ENCODE measurements at places on chromosomes 16 and 17. TPM values are rescaled to one million over a fixed set of nuclear protein-coding genes. Genes with fewer than 3 reads are reported as not detected.

DNA sequence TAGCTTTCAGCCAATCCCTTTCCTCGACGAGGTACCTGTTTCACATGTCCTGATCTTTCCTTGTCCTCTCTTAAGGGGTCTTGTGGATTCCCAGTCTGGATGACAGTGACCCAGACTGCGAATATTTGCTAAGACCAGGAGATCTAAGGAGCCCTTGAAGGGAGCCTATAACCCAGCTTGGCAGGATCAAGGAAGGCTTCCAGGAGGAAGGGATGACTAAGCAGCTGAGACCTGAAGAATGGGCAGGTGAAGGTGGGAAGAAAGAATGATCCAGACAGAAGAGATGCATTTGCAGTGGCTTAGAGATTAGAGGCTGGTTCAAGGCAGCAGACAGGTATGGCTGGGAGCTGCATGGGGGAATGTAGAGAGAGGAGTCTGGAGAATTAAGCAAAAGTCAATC is 1.9 kb upstream of the PDK2 start:
- DNase-seq: no peak

GRCh38 chr17:72151565-72152386 is 31.0 kb downstream of the SOX9 start:
- peak; percentile 99 for DNase-seq

- no peak for DNase-seq
Observed at GRCh38 chr16:58481931-58482330, 18.0 kb upstream of the NDRG4 start.

DNA sequence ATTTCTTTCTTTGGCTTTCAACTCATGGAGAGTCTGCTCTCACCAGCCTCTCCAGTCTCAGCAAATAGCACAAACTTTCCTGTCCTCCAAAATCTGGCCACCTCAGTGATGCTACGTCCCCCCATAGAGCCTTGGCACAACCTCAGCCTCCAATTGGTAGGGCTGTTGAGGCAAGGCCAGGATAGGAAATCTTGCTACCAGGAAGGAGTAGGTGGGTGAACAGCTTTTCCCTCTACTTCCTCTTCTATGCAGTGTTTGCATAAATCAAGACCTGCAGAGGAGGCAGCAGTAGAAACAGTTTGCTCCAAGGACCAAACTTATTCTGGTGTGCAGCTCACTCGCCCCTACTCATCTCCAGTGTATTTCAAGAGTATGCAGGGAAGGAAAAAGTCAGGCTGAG is 701 bp upstream of the DPEP2 start:
- no peak for DNase-seq

- DNase-seq: no peak
Observed at GRCh38 chr17:58279736-58280479, 827 bp downstream of the MPO start.

DNA sequence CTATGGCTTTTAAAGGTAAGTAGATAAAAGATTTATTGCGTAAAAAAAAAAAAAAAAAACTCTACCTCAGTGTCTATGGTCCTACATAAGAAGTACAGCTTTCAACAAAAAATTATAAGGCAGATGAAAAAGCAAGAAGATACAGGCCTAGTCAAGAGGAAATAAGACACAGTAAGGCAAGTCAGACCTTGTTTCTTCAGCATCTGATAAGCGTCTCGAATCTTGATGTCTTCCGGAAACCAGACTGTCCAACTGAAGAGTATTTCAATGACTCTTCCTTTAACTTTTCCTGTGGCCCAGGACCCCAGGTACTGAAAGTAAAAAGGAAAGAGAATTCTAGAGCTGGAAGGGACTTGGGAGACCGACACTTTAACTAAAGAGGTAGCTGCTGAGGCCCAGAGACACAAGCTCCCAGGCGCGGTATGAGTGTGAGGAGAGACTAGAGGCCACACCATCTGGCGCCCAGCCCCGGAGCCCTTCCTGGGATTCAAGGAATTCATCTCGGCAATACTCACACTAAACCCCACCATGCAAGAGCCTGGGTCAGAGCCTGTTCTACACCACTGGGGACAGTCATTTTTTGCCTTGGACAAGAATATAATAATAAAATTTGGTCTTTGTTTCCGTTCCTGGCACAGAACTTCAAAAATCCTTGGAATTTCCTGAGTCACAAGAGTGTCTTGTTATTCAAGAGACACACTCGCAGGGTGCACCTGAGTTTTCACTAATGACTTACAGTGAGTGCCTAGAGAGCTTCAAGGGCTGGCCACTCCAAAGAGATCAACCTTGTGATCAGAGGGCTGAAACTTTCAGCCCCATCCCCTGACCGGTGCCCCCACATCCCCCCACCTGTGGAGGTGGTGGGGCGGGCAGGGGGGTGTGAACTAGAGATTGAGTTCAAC is 18.6 kb downstream of the GGA2 start:
- no peak for DNase-seq

DNA sequence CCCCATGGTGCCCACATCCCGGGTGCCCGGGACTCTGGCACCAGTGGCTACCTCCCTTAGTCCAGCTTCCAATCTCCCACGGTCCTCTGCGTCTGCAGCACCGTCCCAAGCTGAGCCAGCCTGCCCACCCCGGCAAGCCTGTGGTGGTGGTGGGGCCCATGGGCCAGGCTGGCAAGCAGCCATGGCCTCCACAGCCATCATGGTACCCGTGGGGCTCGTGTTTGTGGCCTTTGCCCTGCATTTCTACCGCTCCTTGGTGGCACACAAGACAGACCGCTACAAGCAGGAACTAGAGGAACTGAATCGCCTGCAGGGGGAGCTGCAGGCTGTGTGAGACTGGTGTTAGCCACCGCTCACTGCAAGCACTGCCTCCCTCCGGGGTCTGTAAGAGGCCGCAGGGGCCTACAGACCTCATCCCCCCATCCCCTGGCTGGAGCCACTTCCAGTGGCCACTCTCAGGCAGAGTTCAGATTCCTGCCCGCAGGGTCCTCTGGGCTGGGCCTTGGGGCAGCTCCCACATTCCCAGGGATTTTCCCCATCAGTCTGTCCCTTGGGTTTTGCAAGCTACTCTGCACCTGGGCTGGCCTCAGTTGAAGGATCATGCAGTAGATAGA is 3.9 kb upstream of the SETD1A start:
- DNase-seq: peak; percentile 49

DNA sequence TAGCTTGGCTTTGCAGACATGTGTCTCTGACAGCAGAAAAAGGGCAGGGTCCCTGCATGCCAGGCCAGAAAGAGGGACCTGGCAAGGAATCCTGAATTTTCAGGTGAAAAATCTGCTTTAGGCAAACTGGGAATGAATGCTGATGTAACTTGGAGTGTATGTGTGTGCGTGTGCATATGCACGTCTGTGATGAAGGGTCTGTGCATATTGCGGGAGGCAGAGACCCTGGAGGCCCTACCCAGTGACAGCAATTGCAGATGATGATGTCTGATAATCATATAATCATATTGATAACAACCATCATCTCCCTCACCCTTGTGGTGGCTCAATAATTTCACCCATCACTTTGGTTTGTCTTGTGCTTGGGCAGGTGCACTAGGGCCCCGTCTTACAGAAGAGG is 80.7 kb upstream of the SDK2 start:
- DNase-seq: no peak

DNA sequence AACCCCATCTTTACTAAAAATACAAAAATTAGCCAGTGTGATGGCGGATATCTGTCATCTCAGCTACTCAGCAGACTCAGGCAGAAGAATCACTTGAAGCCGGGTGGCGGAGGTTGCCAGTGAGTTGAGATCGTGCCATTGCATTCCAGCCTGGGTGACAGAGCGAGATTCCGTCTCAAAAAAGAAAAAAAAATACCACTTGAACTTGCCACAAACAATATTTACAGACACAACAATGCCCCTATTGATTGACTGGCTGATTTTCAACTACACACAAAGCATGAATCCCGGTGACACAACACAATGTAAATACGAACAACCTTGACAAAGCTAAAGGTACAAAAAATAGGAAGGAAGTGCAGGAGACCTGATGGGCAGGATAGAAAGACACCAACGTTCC is 49.3 kb downstream of the NXN start:
- DNase-seq: peak; percentile 55

DNA sequence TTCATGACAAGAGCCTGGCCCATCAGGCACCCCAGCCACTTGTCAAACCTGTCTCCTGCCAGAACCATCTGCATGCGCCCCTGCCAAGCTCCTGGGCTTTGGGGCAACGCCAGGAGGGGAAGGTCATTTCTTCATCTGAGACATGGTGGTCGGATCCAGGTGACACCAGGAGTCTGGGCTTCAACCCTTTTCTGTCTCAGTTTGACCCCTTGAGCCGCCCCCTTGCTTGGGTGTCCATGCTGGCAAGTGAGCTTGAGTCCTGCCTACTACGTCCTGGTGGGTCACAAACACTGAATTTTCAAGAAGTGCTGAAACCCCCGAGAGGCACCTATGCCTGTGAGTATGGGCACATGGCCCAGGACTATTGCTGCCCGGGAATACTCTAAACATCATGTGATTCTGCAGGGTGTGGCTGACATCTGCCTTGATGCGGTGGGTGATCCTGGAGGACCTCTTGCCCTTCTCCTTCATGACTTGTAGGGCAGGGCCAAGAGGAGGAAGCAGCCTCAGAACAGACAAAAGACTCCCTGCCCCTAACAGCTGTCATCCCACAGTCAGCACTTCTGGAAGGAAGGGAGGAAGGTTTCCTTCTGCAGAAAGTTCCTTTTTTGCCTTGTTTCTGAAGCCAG is 43.4 kb downstream of the TNFRSF13B start:
- DNase-seq: no peak

- DNase-seq: no peak
Observed at GRCh38 chr16:56911771-56912571, 20.0 kb upstream of the HERPUD1 start.

- DNase-seq: no peak
Observed at GRCh38 chr16:87273471-87274030, 43.6 kb downstream of the C16orf95 start.

Gene CCDC78
- 4.7 TPM for polyA plus RNA-seq

Gene BICDL2
- polyA plus RNA-seq: not detected

Gene ANKS4B
- 0.18 TPM for polyA plus RNA-seq

GRCh38 chr16:31328322-31329052 is 26.5 kb upstream of the ITGAX start:
- DNase-seq: no peak

Gene CA10
- polyA plus RNA-seq: not detected

DNA sequence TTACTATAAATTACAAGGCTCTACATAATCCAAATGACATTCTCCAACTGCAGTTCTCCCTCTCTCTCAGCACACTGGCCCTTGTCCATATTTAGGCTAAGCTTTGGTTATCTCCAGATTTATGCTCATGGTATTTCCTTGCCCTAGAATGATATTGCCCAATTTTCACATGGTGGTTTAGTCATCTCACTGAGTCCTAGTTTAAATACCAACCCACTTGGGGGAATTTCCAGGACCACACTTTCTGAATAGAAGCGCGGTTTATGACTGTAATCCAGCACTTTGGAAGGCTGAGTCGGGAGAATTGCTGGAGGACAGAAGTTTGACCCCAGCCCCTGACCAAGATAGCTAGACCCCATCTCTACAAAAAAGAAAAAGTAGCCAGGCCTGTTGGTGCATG is 280.1 kb upstream of the MON1B start:
- DNase-seq: peak; percentile 24

Gene TOM1L1
- polyA plus RNA-seq: 56.2 TPM

DNA sequence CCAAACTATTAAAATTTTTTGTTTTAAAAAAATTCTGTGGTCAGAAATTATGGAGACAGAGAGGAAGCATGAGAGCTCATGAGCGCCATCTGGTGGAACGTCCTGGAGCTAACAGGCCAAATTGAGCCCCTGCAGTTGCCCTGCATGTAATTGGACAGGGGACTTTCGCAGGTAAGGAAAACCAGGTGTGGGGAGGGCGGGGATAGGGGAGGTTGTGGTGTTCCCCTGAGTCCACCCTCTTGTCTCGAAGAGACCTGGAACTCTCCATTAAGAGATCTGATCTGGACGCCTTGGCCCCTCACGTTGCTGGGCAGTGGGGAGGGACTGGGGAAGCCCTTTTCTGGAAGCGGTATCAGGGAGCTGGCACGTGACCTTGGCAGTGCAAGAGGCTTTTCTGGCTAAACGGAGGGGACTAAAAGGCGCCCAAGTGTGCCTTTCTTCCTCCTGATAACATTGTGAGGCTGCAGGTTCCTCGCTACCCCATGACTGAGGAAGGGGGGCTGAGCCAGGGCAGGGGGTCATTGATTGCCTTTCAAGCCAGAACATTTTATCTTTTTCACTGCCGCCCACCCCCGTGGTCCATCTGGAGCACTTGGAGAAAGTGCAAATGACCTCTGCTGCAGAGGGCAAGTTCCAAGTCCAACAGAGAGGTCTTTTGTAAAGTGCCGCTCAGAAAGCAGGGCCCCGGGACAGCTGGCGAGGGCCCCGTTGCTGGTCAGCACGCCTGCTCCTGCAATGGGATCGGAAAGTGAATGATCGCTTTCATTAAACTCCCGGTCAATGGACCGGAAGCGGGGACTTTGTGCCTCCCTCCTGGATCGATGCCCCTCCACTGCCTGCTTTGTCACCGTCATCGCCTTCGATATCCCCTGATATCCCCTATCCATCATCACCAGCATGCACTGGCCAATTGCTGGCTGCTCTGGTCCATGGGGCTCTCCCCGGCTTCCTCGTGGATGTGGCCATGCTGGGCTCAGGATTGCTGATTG is 18.4 kb downstream of the PDILT start:
- DNase-seq: peak; percentile 65

Gene GRIN2A
- polyA plus RNA-seq: not detected

DNA sequence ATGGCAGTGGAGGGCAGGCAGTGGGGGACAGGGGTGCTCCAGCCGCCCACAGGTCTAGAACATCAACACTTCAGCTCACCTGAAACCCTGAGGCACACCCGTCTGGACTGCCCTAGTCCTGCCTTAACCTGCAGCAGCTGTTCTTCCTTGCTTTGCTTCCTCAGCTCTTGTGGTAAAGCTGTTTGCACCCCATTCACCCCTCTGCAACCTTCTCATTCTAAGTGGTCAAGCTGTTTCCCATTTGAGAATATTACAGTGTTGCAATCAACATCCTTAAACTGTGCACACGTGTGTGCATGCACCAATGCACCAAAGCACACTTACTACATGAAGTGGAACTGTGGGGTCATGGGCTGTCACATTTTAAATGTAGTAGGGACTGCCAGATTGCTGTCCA is 32.4 kb downstream of the SCNN1B start:
- DNase-seq: no peak

Gene TEKT1
- not detected for polyA plus RNA-seq

GRCh38 chr16:80940069-80940856 is 66.4 kb downstream of the CMC2 start:
- DNase-seq: no peak

Gene GNGT2
- polyA plus RNA-seq: 0.25 TPM

- DNase-seq: no peak
Observed at GRCh38 chr17:32859857-32860525, 16.9 kb downstream of the MYO1D start.

Gene C16orf92
- polyA plus RNA-seq: not detected

Data from A549 (cell line).